EH (cell line): ENCODE measurements at places on chromosomes 7 and 10.

GRCh38 chr10:70324339-70324861, 40.6 kb upstream of the NPFFR1 start:
- DNase-seq: no peak

GRCh38 chr10:62735464-62736167, 68.9 kb upstream of the ADO start:
- peak; percentile 59 for DNase-seq

GRCh38 chr7:4700577-4701235, 18.6 kb downstream of the FOXK1 start:
- DNase-seq: peak; percentile 65

GRCh38 chr10:74067373-74068352, 69.7 kb downstream of the VCL start:
- no peak for DNase-seq

- DNase-seq: no peak
Observed at GRCh38 chr7:85081392-85081791, 105.5 kb downstream of the SEMA3D start.

DNA sequence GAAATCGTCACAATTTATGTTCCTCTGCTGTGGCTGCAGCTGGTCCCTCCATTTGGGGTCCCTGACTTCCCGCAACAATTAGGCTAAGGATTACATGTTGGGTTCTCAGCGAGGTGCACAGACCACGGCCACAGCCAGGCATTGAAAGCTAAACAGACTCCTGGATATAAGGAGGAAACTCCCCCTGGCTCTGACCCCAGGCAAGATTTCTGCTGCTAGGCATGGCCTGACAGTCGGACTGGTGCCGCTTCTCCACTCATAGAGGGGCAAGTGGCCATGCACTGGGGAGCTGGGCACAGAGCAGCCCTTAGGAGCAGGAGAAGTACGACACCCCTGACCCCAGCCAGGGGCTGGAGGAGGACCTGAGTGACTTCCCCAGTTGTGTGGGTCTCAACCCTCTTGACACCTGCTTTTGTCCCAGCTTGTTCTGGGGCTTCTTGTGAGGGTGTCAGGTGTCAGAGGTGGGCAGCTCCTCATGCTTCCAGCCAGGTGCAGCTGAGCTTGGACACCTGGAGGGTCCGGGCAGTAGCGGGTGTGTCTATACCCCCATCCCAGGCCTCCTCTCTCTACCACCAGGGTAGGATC, 38.3 kb downstream of the TSPAN15 start:
- DNase-seq: no peak

- DNase-seq: no peak
Observed at GRCh38 chr7:153430931-153431330, 621.3 kb upstream of the DPP6 start.

DNA sequence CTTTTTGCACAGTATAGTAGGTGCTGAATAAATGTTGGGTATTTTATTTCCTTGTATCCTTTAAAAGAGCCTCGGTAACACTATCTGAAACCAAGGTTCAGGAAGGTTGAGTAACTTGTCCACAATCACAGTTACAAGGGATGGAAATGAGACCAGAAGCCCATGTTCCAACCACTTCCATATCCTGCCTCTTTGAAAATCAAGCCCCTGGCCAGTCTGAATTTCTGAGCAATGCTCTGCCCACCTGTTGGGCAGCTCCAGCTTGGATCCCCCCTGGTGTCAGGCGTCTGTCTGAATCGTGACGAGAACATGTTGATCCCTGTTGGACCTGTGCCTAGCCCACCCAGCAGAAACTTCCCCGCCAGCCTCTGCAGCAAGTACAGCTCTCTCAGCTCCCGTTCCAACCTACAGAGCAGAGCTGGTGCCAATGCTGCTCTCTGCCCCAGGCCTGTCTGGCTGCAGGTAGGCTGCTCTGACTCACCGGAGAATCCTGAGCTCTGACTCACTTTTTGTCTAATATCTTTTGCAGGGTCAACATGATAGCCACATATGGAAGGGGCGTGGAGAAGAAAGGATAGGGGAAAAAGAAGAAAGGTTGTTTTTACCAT, 595.5 kb downstream of the INHBA start:
- DNase-seq: peak; percentile 54

- DNase-seq: no peak
Observed at GRCh38 chr10:84047258-84048010, 91.9 kb upstream of the GHITM start.

GRCh38 chr10:101693651-101693977, 1.4 kb downstream of the FBXW4 start:
- DNase-seq: peak; percentile 67

DNA sequence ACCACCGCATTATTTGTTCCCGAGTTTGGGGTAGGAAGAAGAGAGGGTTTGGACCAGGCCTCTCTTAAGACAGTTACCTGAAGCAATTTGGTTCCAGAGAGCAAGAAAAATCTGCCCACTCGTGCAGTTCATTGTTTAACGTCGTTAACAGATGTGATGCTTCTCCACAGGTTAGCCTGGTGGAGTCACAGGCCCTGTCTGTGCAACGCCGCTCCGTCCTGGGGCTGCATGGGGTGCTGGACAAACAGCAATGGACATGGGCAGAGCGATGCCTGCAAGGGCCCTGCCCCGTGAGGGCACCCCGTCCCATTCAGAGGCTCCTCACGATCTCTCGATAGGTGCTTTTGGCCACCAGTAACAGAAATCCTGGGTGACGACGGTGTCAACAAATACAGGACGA, 9.7 kb downstream of the FOXL3 start:
- DNase-seq: no peak

DNA sequence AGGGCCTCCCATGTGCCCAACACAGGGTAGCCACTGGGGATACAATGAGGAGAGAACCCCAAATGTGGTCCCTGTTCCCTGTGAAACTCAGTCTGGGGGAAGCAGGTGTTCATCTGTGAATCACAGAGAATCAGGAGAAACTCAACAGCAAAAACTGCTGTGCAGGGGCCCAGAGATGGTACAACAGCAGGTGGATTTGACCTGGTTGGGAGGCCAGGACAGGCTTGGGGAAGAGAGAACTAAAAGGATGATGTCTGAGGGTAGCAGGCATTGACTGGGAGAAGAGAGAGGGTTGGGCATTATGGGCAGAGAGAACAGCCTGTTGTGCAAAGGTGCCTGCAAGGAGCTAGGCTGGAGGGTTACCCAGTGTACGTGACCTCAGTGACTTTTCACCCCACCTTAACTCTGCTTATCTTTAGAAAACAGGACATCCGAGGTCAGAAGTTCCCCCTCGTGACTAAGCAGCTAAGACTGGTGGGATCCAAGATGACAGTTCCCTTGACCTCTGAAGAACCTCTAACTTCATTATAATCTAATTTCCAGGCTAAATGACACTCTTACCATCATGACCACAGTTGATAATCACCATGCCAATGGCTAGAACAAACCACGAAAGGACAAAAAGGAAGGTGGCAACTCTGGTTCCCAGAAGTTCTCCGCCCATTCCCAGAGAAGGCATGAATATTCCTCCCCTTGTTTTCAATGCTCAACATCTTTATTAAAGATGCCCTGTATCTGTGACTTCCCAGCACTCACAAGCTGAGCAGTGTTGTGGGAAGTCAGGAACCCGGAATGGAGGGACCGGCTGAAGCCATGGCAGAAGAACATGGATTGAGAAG, 5.1 kb upstream of the ADAMTS14 start:
- DNase-seq: no peak

DNA sequence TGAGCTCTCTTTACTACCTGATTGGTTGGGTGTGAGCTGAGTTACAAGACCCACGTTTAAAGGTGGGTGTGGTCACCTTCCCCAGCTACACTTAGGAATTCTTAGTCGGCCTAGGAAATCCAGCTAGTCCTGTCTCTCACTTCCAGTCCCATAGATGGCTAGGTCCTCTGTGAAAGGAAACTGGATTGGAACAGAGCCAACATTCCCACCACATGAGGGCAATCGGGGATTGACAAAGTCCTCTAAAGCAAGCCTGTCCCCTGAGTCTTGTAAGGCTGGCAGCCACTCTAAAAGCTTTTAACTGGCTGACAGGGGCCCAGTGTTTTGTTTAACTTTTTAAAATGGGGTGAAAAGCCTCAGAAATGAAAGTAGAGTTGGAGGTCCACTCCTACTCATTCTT, 15.1 kb upstream of the CROT start:
- no peak for DNase-seq

GRCh38 chr7:149171892-149172533, 23.3 kb upstream of the ZNF282 start:
- peak; percentile 44 for DNase-seq

GRCh38 chr10:113284635-113285034, 268.2 kb upstream of the HABP2 start:
- no peak for DNase-seq

DNA sequence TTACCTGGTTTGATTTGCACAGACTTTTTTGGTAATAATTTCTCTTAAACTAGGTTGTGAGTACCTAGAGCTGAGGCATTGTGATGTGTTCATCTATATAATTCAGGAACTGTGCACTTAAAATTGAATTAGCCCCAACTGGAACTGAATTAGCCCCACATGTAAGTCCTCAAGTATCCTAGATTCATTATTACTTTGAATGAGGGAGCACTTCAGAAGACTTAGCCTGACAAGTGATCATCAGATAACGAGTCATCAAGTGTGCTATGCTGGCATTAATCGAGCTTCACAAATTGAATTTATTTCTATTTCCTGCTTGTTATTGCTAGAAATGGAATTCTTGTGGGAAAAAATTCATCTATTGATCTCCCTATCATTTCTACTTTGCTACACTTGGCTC, 323.4 kb upstream of the SEMA3D start:
- no peak for DNase-seq

DNA sequence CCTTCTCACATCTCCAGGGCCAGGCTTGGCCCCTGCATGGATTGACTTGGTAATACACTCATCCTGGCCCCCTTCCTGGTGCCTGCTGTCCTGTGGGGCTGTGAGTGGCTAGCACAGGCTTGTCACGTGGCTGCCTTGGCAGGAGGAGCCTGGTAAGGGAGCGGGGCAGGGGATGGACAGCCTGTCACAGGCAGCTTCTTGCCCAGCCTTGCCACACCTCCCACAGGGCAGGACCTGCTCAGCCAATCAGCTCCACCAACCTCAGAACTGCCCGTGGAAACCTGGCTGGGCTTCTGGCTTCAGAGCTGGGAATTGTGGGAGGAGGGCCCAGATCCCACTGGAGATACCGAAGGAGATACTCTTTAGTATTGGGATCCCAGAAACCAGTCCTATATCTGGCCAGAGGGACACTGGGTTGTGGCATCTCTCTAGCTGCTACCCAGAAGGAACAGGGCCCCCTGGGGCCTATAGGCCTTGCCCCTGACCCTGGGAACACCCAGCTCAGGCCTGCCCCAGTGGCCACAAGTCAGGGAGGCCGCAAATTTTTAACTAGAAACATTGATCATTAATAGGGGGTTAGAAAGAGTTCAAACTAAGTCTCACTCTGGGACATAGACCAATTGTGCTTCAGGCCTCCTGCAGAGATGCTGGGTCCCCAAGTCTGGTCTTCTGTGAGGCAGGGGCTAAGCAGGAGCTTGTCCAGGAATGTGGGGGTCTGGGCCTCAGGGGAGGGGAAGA, at the start of gene HOGA1:
Gene HOGA1, plus strand, starts transcription at position 330 of the 738 bp plus-strand sequence. Its CDS starts 315 bp downstream, at position 645.
- peak; percentile 84 for DNase-seq

DNA sequence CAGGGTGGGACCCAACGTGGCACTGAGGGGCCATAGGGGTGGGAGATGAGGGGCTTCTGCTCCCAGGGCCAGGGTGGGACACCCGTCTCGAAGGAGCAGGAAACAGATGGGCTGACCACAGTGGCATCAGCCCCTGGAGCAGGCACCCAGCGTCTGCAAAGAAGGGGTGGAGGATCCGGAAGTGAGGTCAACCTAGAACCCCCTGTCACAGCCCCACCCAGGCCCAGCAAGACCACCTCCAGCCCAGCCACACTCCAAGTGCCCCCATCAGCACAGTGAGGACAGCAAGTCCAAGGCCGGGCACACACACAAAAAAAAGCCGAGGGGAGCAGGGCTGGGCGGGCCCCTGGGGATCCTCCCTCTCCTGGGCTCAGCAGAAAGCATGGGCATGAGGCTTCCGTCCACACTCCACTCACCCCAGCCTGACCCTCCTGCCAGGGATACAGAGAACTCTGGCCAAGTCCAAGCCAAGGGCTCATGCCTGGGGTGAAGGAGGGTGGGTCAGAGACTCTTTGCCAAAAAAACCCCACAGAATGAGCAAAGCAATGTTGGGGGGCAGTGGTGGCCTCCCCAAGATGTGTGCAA, 111.0 kb downstream of the FOXL3 start:
- DNase-seq: no peak

DNA sequence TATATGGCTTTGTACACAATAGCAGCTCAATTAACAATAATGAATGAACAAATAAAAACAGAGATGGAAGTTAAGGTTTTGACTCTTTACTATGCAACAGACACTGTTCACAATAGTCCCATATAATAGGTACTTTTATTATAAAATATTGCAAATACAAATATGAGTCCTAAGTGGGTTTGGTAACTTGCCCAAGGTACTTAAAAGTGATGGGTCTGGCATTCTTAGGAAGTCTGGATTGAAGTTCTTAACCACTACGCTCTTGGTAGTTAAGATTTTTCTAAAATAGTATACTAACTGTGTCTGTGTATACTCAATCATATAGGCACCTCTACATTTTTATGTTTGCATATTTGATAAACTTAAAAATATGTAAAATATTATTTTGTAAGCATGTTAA, 55.5 kb downstream of the HGF start:
- DNase-seq: no peak

GRCh38 chr7:16268821-16269768, 152.2 kb downstream of the CRPPA start:
- peak; percentile 56 for DNase-seq

DNA sequence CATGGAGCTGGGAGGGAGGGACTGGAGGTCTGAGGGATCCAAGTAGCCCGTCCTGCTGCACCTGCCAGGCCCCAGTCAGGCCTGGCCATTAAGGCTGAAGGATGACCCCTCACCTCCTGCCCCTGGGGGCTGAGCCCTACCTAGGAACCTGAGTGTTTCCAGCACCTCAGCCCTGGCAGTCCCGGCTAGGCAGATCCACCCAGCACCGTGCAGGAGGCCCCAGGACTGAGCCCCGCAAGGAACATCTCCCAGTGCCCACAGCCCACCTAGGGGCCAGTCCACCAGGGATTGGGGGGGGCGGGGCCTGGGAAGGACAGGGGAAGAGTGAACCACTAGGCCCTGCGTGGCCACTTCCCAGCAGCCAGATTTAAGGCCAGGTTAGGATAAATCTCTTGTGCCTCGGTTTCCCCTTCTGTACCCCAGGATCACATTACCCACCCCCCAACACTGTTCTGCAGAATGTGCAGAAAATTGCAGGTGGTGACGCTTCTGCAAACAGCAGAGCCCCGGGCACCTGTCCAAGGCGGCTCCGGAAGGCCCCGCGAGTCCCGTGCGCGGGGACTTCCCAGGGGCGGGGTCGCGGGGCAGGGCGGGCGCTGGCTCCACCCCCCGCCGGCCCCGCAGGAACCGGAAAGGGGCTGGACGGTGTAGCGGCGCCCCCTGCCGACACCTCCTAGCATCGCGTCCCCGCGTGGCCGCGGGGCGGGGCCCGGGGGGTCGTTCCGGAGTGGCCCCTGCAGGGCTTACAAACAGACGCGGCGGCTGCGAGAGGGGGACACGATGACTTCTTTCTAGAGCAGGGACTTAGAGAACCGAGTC, 55.9 kb downstream of the PWWP2B start:
- peak; percentile 67 for DNase-seq

GRCh38 chr7:116736927-116737715, 65.1 kb downstream of the MET start:
- DNase-seq: peak; percentile 37

- DNase-seq: peak; percentile 31
Observed at GRCh38 chr10:102918817-102919245, 737 bp downstream of the CNNM2 start.
